ENCODE measurements at places on chromosomes 12 and 14.

- DNase-seq = no peak
Measured at GRCh38 chr14:85953265-85953664, 423.3 kb downstream of the FLRT2 start.

DNA sequence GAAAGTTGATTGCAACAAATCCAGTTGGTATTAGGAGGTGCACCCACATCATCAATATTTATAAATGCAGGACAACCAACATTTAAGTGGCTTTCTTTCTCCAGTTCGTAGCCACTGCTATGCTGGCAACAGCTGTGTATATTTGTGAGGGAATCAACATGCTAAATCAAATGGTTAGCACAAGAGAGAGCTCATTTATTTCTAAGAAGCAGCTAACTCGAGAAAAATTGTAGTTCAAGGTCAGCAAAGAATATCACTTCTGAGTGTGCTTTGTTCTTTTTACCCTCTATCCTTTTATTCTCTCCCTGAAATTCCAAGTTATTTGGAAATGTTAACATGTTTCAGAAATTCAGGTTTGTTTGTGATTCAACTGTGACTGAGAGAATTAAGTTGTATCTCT, 137.3 kb downstream of the NAV3 start:
- no peak for DNase-seq

DNA sequence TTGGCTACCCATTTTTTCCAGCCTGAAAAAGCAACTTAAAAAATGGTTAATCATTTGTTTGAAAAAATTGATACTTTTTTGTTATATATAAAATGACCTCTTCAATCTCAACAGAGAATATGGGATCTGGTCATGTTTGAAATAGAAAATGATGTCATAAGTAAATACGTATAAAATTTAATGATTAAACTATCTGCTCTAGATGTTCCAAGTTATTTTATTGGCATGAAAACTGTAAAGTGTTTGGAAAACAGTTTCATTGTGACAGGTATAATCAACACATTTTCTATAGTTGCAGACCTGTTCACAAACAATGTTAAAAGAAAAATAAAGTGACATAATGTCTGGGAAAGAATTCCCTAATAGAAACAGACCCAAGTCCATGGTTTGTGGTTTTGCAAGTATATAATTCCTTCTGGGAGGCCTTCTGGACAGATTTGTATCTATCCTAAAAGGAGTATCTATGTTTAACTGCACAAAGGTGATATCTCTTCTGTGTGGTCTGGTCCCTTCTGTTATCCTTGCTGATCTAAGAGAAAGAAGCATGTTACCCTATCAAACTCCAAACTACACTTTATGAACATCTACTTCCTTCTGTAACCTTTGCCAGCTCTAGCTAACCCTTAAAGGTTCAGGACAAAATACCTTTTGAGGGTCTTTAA, 39.5 kb upstream of the LRIG3 start:
- DNase-seq = no peak

GRCh38 chr14:94388384-94389103, at the start of gene SERPINA1:
Gene SERPINA1, minus strand, starts transcription at chr14:94388602. Its CDS starts 5,365 bp downstream, at chr14:94383237.
- no peak for DNase-seq

Data from NCI-H187 (cell line).